Epithelial cell of esophagus (primary cell): ENCODE measurements at places on chromosomes 12 and 14.

GRCh38 chr14:82244791-82245190 is 711.1 kb upstream of the SEL1L start:
- DNase-seq, result no peak

DNA sequence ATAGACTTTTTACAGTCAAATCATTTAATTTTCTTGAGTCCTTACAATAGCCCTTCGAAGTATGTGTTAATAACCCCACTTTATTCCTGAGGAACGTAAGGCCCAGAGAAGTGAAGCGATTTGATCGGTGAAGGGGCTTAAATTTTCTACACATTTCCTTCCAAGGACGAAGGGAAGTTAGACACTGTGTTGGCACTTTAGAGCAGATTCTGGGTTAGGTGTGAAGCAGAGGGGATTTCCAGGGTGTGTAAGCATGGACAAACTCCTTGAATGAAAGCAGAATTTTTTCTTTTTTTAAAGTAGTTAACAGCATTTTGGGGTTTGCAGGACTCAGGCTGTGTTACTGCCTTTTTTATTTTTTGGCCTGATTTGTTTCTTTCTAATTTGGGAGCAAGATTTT is 38.9 kb downstream of the PRORP start:
- peak; percentile 63 for DNase-seq

DNA sequence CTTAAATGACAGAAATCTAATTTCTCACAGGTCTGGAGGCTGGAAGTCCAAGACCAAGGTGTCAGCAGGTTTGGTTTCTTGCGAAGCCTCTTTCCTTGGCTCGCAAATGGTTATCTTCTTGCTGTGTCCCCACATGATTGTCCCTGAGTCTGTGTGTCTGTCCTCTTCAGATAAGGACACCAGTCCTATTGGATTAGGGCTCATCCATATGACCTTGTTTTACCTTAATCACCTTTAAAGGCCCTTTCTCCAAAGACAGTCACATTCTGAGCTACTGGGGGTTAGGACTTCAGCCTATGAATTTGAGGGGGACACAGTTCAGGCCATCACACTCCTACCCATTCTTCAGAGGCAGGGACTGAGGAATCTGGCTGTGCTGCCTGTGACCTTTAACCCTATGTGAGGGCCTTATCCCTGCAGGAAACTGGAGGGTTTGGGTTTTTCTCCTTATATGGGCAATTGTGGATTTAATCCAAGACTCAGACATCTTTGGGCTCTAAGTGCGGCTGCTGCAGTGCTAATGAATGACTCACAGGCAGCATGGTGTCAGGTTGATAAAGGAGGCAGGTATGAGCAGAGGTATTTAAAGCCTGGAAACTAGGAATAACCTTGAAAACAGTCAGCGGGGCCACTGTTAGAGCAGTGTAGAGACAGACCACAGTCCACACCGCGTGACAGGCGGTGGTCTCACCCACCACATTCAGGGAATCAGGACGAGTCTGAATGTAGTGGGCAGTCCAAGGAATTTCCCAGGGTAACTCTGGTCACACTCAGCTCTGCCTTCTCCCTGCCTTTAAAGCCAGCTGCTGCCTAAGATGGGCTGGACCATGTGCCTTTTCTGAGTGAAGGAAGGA is 10.2 kb downstream of the TPCN1 start:
- DNase-seq, result peak; percentile 79

GRCh38 chr12:1481906-1482305 is 112.5 kb downstream of the FBXL14 start:
- DNase-seq, result no peak
